Activated CD4-positive, alpha-beta T cell treated with anti-CD3 and anti-CD28 coated beads, Interleukin-10, Interleukin-2, amounts not matched to agents 100 ng/mL and 50 ng/mL, durations not matched to agents 16 hours and 8 hours (primary cell): ENCODE measurements at places on chromosomes 6 and 20.

GRCh38 chr6:148747471-148748165, 788 bp downstream of the UST start:
- peak; percentile 26 for DNase-seq

GRCh38 chr6:11425876-11426275, 111.7 kb upstream of the TMEM170B start:
- no peak for DNase-seq

DNA sequence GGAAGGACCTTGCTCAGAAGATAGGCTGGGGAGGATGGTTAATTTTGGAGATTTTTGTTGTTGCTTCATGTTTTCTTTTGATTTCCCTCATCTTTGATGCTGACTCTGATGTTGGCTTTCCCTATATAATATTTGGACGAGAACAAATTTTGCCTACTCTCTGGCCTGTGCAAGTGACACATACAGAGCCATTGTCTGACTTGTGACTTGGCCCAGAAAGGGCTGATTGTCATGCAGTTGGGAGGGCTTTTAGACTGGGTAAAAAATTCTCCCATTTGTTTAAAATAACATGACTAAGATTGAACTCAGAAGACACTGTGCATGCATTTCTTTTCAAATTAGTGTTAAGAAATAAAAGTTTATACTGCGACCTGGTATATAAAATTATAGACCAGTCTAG, 98.6 kb upstream of the SUPT3H start:
- DNase-seq, result no peak

DNA sequence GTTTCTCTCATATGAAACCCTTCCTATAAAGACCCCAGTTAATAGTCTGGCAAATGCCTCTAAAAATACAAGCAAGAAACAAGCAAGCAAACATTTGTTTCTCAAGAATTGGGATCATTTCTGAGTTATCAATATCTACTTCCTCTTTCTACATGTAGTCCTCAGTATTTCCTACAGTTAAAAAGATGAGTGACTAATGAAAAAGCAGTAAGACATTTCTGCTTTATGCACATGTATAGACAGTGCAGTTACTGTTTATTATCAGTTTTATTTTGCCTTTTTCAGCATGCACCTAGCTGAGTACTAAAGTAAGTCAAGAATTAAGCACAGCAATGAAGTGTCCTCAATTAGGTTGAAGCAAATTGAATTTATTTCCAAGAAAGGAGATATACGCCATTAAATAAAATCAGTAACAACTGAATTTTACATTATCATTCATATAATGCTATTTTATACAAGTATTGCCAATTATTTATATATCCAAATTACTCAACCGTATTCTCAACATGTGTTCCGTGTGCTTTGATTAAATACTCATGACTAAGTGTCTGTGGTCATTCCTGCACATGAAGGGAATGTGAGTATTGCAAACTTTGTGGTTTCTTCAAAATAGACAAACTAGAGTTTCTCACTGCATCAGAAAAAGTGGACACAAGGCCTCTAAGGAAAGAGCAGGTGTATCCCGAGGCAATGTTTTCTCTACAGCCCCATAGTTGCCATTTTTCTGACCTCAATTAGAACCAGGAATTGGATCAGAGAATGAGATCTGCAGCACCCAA, 159.3 kb upstream of the MARCKS start:
- no peak for DNase-seq

GRCh38 chr6:41536795-41537758, 9.1 kb upstream of the FOXP4 start:
- no peak for DNase-seq
